ENCODE measurements at places on chromosomes 2 and 18. TPM values are rescaled to one million over a fixed set of nuclear protein-coding genes. Genes with fewer than 3 reads are reported as not detected.

PFN4 gene
- not detected for total RNA-seq

LHCGR gene
- not detected for total RNA-seq

ASTL gene
- total RNA-seq, result 17.5 TPM

SIX3 gene
- not detected for total RNA-seq

SCYGR4 gene
- total RNA-seq, result not detected

POTEI gene
- not detected for total RNA-seq

CHN1 gene
- total RNA-seq, result 4.6 TPM

DNA sequence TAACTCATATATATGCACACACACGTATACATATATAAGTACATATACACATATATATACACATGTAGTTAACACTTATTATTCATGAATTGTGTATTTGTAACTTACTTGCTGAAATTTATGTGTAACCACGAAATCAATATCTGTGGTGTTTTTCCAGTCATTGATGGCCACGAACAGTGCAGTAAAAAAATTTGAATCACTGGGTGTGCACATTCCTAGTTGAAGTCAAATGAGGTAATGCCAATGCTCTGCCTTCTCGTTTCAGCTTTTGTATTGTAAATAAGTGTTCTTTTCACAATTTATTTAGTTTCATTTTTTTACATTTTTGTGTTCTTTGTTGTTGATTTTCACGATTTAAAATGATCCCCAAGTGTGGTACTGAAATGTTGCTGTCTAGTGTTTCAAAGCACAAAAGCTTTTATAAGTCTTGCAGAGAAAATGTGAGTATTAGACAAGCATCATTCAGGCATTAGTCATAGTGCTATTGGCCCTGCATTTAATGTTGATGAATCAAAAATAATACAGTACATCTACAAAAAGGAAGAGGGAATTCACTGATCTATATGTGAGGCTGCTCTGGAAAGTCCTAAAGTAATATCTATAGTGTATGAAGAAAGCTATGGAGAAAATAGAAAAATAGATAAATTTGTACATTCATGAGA lies 419.0 kb downstream of the DSC3 start:
- no peak for DNase-seq

DNA sequence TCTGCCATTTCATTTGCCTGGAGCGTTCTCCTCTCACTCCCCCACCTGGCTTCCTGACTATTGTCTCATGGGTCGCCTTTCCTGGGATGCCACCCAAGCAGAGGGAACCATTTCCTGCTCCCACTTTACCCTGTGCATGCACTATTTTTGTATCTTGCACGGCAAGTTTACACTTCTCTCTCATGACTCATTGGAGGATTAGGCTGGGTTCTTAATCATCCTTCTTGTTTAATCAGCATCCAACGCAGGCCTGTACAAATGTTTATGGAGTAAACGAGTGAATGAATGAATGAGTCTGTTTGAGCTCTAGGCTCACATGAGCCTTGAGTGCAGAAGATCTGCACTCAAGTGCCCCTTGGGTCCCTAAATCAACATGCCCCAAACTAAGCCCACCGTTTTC lies 3.8 kb upstream of the ARHGAP25 start:
- DNase-seq, result no peak

DNA sequence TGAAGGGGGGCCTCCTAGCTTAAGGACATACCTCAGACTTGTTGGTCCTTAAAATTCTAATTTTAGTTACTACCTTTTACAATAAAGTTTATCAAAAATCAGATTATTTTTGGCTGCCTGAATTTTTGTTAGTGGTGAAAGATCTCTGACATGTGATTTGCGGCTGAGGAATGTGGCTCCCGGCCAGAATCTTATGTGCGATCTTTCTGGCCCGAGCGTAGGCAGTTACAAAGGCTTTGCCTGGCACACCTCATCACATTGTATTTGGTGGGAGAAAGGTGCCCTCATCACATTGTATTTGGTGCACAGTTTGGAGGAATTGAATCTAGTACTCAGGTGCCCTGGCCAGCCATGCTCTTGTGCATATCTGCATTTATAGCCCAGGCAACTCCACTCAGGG lies 289.1 kb downstream of the GULP1 start:
- no peak for DNase-seq

- no peak for DNase-seq
Observed at GRCh38 chr2:177422271-177422670, 29.7 kb downstream of the AGPS start.

DNA sequence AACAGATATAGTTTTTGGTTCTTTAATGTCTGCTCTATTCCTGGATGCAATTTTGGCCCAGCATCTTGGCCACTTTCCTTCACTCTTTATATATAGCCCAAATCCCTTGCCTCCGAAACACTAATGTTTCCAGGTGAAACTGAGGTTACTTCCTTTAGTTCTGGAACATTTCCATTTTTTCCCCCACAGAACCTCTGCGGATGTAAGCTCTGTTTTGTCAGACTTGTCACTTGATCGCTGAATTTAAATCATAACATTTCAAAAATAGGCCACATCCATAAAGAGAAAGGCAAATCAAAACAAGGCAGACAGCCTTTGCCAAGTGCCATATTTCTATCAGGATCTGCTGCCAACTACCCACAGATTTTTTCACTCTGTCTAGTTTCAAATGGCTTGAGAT lies 115.1 kb downstream of the ANKRD44 start:
- no peak for DNase-seq

- DNase-seq, result no peak
Observed at GRCh38 chr18:36628435-36629137, 200.2 kb downstream of the TPGS2 start.

GRCh38 chr2:3361518-3362389 lies 15.9 kb downstream of the EIPR1 start:
- DNase-seq, result no peak

DNA sequence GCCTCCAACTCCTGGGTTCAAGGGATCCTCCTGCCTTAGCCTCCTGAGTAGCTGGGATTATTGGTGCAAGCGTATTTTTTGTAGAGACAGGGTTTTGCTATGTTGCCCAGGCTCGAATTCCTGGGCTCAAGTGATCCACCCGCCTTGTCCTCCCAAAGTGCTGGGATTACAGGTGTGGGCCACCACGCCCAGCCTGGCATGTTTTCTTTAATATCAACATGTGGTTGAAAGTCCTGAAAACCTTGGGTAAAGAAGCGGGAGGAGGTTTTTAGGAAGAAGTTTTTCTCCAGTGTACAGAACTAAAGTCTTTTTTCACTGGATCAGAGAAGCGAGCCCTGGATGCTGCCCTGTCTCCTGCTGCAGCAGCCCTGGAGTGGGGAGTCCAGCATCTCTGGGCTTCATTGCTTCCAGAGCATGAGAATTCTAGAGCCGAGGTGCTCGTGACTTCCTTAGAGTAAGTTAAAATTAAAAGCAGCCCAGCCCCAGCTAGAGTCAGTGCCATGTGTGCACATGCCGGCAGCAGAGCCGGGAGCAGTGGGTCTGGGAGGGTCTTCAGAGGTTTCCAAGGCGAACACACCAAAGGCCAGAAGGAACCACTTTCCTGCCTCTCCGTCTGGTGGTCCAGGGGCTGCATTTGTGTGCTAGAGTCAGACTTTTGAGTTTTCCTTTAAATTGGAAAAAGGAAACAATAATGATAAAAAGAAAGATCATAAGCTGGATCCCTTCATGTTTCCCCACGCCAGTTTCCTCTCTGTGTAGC lies 31.2 kb downstream of the ITGB1BP1 start:
- no peak for DNase-seq

DNA sequence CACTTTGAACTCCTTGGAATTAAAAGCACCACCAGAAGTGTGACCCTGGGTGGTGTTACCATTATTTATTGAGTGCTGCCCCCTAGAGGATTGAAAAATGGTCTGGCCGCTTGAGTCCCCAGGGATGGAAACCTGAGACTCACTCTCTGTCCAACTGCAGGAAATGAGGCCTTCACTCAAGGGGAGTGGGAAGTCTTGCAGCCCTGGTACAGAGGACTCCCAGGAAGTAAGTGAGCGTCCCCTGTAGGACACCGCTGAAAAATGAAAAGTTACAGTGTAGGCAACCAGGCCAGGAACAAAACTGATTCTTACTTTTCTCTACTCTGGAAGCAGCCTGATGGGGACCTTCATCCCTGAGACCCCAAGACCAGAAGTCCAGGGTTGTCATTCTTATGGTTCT lies 2.2 kb upstream of the NRP2 start:
- peak; percentile 29 for DNase-seq

- no peak for DNase-seq
Observed at GRCh38 chr18:30342675-30343074, 699.9 kb downstream of the DSC3 start.

- DNase-seq, result peak; percentile 45
Observed at GRCh38 chr2:10537522-10538199, 89.5 kb upstream of the ODC1 start.

- DNase-seq, result no peak
Observed at GRCh38 chr2:71524476-71524875, 71.1 kb downstream of the DYSF start.

DNA sequence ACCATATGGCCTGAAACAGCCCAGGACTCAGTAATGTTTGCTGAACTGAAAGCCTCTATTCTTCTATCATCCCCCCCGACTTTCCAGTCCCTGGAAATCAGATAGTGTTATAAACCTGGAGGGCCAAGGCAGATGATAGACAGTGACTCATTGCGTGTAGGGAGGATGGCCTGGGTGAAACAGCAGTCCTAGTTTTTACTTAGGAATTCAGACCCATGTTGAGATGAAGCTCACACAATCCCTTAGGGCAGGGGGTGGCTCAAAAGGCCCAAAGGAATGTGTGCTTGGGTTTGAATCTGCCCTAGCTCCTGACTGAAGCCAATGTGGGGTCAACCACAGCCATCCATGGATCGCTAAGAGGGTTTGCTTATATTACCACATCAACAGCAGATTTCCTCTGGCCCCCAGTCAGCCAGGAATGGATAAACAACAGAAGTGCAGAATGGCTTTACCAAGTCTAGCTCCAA lies 43.9 kb upstream of the STPG4 start:
- no peak for DNase-seq

DNA sequence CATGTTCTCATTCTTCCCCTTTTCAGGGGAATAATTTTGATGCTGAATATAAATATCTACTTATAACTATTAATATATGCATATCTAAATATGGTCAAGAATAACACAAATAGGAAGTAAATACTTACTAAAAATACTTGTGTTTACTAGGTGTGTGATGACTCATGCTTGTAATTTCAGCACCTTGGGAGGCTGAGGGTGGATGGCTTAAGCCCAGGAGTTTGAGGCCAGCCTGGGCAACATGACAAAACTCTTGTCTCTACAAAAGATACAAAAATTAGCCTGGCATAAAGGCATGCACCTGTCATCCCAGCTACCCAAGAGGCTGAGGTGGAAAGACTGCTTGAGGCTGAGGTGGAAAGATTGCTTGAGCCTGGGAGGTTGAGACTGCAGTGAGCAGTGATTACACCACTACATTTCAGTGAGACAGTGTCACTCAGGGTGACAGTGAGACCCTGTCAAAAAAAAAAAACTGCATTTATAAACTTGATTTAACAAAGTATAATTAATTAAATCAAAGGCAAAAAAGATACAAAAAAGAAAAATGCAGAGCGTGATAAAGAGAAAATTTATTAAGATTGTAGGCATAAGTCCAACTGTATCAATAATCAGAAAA lies 703.1 kb upstream of the VRK2 start:
- no peak for DNase-seq

GRCh38 chr2:128727404-128727803 lies 408.7 kb upstream of the HS6ST1 start:
- DNase-seq, result no peak

GRCh38 chr18:9422816-9423519 lies 52.3 kb upstream of the RALBP1 start:
- DNase-seq, result no peak

- DNase-seq, result no peak
Observed at GRCh38 chr2:71779774-71780105, 326.4 kb downstream of the DYSF start.

DNA sequence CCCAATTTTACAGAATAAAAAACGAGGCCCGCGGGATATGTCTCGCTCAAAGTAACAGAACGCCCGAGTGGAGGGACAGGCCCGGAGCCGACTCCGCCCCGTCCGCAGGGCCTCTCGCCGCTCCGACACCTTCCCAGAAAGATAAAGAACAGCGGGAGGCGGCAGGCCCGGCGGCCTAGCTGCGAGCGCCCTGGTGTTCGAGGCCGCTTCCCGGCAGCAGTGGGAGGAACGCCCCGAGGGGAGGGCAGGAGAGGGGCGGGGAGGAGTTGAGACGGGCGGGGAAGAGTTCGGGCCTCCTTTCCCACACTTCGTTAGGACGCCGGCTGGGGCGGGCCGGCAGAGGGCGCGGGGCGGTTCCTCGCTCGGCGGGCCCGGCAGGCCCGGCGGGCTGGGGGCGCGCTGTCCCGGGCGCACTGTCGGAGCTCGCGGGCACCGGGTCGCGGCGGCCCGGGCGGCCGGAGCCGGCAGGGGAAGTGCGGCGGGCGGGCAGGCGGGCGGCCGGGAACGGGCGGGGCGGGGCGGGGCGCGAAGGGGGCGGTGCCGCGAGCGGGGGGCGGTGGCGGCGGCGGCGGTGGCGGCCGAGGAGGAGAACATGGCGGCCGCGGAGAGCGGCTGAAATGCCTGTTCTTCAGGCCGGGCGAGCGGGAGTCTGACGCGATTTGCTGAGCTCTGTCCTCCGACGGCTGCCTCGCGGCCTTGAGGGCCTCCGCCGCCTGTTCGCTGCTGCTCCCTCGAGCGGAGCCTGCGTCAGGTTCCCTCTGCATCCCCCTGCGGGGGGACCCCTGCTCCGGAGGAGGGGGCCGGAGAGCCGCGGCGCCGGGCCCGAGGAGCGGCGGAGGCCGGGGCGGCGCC lies at the start of gene NCOA1:
TSS of gene NCOA1 (plus strand) at position 565 of the 852 bp plus-strand sequence. CDS start 167,424 bp downstream, outside the sequence.
- DNase-seq, result peak; percentile 84

DNA sequence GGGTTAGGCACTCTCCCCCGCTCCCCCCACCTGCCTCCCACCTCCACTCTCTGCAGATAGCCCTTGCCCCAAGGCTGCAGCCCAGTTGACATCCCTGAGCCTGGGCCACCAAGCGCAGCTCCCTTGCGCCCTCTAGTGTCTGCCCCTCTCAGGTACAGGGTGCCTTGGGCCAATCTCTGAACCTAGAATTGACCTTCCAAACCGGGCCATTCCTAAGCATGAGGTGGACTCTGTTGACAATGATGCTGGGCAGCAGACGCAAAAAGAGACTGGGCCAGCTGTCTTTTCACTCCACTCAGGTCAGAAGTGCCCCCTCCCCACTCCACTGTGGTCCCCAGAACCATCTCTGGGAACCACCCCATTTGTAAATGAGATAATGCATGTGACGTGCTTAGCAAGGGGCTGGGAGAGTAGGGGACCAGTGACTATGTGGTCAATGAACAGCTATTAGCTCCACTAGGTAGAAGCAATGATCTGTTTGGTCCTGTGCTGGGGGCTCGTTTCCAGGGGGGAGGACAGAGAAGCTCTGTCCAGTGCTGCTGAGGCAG lies 43.3 kb upstream of the PLB1 start:
- peak; percentile 81 for DNase-seq

DNA sequence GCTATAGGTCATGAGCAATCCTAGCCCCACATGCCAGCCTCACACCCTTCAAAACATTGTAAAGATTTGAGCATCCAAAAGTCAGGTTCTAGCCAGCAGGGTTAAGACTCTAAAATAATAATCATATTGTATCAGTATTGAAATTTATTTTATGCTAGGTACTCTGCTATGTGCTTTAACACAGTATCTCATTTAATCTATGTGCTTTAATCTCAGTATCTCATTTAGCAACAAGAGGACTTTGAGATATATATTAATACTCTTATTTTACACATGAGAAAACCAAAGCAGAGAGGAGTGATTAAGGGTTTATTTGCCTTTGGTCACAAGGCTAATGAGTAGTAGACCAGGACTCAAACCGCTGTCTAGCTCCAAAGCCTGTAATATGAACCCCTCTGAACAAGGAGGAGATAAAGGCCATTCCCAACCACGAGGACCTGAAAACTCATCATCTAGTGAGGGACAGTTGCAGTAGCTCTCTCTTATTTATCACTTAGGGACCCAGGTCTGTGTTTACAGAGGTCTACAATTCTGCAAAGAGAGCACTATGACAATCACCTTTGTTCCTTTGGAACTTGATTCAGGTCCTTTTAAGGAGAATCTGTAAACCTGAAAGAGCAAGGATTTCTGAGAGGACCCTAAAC lies 116.5 kb upstream of the SERTAD2 start:
- no peak for DNase-seq

All from CD8-positive, alpha-beta T cell (primary cell).